ENCODE measurements at places on chromosomes 12 and 14.

GRCh38 chr14:93967637-93968250, 8.6 kb downstream of the ASB2 start:
- no peak for DNase-seq

DNA sequence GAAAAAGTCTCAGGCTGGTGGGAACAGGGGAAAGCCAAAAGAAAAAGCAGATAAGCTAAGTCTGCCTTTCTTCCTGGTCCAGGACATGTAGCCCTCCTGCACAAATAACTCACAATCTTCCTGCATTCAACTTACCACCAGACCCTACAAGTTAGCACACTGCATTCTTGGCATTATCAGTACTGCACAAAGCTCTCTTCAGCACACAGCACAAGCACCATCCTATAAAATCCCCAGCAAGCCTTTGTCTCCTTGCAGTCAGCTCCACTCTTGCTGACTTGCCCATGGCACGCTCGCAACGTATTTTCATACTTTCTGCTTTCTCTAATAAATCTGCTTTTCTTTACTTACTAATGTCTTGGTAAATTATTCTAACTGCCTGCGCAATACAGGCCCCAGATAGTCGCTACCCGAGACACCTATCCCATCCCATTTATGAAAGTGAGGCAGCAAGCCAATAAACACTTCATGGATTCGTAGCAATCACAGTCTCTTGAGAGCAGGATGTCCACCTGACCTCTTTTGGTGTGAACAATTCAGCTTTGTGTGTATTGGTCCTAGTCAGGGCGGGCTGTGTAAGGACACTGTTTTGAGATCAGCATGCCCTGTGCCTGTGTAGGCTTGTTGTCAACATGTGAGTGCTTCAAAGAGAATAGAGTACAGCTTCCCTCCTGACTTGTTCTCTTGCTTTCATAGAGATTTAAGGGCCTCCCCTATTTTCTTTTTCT, 49.0 kb downstream of the TMEM117 start:
- no peak for DNase-seq

DNA sequence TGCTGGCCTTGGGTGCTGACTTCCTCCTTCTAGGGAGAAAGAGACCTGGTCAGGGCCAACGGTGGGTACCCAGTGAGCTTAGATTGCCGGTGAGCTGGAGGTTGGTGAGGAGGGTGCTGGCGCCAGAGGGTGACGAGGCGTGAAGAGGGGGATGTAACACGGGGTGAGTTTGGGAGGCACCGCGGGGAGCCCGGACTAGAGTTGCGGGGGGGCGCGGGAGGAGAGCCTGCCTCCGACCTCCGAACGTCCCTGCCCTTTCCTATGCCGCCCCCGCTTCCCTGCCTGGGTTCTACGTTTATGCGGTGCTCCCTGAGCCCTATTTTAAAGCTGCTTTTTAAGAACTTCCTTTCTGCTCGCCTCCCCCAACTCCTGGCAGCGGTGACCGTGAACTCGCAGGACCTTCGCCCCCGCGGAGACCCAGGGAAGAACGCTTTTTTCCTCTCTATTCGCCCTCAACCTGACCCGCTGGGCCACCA, 18.6 kb downstream of the OR6S1 start:
- no peak for DNase-seq

GRCh38 chr12:127594351-127594970, 672.5 kb upstream of the TMEM132C start:
- DNase-seq: no peak

GRCh38 chr14:101058571-101058970, 155.0 kb upstream of the RTL1 start:
- DNase-seq: no peak

- DNase-seq: no peak
These were observed 886.2 kb upstream of the MGAT4C start for GRCh38 chr12:87142342-87142741.

DNA sequence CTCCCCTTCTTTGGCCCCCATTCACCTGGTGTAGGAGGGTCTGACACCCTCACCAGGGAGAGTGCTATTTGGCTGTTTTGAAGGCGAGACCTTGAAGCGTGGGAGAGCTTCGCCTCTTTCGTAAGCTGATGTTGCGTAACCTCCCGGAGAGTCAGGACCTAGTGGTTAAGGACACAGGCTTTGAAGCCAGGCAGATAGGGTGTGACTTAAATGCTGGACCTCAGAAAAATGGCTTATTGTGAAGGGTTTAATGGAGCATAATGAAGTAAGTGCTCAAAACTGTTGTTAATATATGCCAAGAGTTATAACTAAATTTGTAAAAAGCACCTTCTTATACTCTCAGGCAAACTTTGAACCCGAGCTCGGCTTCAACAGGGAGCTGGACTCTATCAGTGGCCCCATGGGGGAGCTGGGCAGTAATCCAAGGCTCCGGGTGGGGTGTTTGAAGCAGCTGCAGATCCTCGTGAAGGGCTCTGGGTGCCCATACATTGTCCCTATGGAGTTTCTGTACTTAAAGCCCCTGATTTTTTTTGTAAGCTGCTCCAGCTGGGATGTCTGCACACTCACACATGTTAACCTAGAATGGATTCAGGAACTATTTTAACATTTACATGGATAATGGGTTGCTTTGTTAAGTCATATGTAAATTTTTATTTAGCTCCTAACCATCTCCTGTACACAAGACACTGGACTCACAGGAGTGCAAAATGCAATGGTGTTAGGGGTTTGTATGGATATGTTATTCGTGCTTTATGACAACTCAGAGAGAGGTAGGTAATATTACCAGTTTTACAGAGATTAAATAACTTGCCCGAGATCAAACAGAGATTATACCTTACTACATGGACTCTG, 26.0 kb downstream of the PPFIBP1 start:
- DNase-seq: no peak

GRCh38 chr12:117484901-117485300, 123.5 kb upstream of the NOS1 start:
- no peak for DNase-seq

DNA sequence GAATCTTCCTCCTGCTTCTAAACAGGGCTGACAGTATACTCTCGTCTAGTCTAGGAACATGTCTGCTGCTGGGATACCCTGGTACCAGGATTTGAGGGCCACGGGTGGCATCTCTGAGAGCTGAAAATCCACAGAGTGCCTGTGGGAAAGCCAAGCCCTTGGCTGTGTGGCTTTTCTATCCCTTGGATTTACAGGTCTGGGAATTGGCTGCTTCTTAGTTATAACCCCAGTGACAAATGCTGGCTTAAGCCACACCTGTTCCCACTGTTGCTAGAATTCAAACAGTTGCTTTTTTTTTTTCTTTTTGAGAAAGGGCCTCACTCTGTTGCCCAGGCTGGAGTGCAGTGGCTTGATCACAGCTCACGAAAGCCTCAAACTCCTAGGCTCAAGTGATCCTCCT, 14.3 kb upstream of the RIN3 start:
- DNase-seq: no peak

- DNase-seq: peak; percentile 37
These were observed 27.4 kb upstream of the GUCY2C start for GRCh38 chr12:14723763-14724162.

DNA sequence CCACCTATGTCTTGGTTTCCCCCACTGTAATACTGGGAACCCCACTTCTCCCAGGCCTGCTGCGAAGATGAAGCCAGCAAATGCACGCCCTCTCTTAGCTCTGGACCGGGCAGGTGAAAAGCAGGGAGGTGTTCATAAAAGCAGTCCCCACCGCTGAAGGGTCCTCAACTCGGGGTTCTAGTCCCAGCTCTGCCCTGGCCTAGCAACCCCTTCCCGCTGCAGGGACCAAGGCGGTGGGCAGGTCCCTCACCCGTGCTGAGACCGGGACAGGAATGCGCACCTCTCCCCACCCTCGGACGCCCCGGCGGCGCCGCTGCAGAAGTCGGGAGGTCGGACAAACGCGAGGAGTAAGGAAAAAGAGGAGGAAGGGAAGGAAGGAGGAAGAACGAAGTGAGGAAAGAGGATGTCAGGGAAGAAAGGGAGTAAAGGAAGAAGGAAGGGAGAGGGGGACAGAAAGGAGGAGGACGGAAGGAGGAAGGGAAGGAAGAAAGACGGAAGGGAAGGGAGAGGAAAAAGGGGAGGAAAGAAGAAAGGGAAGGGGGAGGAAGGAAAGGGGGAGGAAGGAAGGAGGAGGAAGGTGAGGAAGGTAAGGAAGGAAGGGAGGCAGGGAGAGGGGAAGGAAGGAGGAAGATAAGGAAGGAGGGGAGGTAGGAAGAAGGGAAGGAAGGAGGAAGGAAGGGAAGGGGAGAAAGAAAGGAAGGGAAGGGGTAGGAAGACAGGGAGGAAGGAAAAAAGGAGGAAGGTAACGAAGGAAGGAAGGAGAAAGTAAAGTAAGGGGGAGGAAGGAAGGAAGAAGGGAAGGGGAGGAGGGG, 701 bp downstream of the SPRING1 start:
- DNase-seq: no peak

DNA sequence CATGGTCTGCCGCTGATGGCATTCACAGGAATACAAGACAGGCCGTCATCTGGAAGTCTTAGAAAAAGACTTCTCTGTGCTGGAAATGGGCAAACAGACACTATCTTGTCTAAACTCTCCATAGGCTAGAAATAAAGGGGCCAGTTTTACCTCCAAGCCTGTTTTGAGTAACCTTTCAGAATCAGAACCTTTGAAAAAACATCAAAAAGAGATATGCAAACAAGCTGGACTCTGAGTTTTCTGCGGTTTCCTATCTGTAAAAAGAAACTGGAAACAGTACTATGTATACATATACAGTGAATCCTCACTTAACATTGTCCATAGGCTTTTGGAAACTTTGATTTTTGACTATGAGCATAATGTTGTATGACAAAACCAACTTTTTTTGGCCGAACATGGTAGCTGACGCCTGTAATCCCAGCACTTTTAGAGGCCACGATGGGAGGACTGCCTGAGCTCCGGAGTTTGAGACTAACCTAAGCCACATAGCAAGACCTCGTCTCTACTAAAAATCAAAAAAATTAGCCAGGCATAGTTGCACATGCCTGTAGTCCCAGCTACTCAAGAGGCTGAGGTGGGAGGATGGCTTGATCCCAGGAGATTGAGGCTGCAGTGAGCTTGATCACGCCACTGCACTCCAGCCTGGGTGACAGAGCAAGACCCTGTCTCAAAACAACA, 92.9 kb upstream of the MAX start:
- DNase-seq: no peak

DNA sequence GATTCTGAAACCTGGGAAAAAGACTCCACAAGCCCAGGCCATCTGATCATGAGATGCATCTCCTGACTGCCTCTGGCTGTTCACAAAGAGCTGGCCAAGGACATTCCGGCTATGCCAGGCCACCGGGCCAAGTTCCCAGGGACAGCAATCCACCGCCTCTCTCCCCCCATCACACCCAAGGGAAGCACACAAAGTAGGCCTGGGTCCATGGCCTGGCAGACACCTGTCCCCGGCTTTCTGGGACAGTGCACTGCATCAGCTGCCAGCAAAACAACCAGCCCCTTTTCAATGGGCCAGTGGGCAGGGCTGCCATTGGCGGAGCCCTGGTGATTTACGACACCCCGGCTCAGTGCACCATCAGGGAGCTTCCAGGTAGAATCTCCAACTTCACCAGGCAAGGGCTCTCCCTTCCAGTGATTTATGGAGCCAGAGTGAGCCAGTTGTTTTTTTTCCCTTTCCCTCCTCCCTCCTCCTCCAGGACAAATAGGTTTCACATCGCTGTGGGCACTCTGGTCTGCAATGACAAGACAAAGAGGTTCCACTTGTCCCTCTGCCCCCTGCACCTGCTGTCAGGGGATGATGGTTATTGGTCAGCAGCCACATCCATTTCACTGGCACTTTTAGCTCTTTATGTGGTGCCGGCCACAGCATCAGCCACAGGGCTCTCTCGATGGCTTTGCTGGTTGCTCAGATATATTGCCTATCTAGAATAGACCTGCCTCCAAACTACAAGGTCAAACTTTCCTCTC, 149.6 kb downstream of the SLC38A6 start:
- no peak for DNase-seq
